Right lobe of liver (tissue), 6 donors: ENCODE measurements at places on chromosomes 3 and 15.

DNA sequence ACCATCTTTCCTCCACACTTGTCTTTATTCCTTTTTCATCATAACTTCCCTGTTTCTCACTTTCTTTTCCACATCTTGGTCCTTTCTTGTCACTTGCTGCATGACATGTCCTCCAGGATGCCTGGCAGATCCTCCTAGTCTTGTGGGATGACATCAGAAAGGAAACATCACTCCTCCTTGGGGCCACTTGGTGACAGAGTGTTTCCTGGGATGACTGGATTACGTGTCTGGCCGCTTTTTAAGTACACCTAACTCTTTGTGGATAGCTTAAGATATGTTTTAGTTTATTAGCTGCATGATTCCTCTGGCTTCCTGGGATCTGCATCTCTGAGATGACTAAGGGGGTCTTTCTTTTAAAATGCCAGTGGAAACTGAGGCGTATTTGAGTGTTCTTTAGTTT is 363.5 kb upstream of the FRG2C start:
- DNase-seq: no peak

- DNase-seq: no peak
These were observed 2.6 kb downstream of the TSEN2 start for GRCh38 chr3:12486916-12487315.

DNA sequence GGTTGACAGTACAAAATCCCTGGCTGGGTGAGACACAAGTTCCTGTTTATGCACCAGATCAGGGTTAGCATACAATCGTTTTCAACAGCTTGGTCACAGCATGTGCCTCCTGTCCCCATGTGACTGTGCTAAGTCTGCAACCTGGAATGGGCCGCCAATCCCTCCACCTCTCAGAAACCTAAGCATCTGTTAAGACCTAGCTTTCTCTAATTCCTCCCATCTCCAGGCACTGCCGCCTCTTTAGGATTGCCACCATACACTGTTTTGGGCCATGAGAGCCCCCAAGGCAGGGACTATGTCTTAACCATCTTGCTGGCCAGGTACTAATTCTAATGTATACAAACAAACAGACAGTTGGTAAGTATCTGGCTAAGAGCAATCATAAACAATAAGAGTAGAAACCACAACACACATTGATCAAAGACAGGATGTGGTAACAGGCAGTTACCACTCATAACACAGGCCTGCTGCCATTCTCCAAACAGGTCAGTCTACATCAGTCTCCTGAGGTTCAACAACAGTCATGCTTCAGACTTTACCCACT is 25.6 kb downstream of the SEC22C start:
- DNase-seq: no peak

DNA sequence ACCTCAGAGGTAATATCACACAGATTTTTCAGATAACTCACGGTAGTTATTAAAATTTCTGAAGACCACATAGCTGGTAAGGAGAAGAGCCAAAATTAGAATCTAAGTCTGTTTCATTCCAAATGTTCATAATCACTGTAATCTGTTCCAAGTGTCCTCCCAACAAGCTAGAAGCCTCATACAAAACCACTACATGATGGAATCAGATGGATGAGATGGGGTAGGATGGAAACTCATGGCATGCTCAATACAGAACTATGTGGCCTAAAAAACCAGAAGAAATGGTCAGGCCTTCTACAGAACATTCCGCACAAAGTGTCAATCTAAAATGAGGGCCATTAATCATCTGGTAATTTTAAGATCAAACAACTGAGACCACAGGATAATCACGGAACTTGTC is 91.8 kb downstream of the THBS1 start:
- DNase-seq: no peak

GRCh38 chr15:55829826-55830225 is 86.9 kb upstream of the PRTG start:
- no peak for DNase-seq

DNA sequence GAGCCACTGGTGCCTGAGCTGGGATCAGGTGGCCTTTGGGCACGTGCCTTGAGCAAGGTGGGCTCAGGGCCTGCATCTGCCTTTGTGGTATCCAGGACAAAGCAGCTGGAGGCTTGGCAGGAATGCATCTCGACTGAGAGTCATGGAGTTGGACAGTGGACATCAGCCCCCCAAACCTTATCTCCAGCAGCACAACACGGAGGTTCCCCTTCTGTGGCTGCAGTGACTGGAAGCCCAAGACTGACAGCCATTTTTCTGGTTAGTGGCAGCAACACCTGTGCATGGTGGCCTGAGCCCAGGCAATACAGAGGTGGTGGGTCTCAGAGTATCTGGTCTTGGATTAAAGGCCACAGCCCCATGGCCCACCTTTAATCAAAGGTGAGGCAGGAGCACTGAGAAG is 27.8 kb upstream of the TSEN2 start:
- DNase-seq: no peak

DNA sequence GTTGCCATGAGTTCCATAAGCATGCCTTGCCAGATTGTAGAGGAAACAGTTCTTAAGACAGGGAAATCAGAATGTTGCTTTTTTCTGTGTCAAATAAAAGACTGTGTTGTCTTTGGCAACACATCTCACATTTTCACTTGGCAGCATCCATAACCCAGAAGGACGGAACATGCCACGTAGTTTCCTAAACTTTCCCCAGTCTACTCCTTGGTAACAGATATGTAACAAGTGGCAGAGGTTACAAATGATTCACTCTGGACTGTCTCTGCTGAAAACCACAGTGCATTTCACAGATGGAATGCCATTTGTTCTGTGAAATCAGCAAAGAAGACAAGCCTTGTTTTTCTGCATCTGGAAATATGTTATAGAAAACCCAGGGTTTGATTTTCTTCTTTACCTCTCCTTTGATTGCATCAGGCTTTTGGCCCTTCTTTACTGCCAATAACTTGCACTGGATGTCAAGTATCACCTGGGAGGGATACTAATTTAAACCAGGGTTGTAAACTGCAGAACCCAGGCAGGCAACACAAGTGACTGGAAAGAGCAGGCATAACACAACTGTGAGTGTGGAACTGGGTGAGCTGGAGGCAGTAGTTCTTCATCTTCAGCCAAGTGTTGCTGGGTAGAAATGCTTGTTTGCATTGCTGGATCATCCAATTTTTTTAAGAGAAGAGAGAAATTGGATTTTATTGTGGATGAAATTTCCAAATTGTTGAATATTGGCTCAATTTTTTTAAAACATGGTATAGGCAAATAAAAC is 124.4 kb upstream of the FOXB1 start:
- DNase-seq: no peak

DNA sequence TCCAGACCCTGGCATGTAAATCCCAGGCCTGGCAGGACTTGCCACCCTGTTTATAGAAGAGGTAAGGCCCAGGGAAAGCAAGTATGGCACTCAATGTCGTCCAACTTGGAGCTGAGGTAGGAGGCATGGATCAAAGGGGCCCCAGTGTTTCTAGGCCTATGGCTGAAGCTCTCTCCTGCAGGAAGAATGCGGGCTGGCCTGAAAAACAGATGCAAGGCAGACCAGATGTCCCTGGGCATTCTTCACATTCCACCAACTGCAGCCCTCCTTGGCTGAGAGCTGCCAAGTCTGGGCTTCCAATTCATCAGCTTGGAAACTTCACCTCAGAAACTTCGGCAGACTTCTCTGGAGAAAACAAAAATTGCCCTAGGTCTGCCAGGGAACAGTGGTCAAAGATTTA is 22.2 kb downstream of the MESD start:
- DNase-seq: no peak

GRCh38 chr3:85041001-85041400 is 82.2 kb downstream of the CADM2 start:
- DNase-seq: no peak

DNA sequence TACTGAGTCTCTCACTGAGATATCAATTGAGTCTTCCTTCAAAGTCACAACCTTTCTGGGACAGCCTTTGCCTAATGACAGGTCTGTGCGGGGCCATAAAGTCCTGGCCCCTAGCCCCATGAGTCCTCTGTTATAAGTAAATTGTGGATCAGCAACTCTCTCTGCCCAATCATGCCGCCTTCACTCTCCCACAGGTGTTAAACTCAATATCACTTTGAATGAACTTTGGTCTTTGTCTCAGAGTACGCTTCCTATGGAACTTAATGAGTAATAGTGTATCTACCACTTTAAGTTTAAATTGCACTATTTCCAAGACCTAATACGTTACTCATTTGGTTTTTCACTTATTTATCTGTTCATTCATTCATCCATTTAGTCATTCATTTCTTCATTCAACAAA is 826.4 kb downstream of the TUSC7 start:
- DNase-seq: no peak

GRCh38 chr15:83850015-83850414 is 196.1 kb downstream of the ADAMTSL3 start:
- DNase-seq: no peak

- no peak for DNase-seq
These were observed 25.5 kb downstream of the CHP1 start for GRCh38 chr15:41256577-41257038.
